ENCODE measurements at places on chromosomes 7 and 10.

DNA sequence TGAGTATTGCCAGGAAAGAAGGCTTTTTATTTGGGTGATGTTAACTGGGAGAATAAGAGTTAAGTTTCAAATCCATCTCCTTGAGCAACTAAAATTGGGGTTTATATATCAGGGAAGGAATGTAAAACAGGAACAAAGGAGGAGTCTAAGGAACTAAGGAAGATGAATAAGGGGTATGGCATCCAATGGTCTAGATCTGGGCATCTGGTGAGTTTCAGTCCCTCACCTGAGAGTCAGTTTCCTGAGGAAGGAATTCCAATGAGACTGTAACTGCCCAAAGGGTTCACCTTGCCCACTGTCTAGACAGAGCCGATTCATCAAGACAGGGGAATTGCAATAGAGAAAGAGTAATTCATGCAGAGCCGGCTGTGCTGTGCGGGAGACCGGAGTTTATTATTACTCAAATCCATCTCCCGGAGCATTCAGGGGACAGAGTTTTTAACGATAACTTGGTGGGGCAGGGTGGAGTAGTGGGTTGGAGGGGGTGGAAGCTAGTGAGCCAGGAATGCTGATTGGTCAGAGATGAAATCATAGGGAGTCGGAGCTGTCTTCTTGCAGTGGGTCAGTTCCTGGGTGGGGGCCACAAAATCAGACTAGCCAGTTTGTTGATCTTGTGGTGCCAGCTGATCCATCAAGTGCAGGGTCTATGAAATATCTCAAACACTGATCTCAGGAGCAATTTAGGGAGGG, 188.3 kb upstream of the STK17A start:
- DNase-seq = no peak

DNA sequence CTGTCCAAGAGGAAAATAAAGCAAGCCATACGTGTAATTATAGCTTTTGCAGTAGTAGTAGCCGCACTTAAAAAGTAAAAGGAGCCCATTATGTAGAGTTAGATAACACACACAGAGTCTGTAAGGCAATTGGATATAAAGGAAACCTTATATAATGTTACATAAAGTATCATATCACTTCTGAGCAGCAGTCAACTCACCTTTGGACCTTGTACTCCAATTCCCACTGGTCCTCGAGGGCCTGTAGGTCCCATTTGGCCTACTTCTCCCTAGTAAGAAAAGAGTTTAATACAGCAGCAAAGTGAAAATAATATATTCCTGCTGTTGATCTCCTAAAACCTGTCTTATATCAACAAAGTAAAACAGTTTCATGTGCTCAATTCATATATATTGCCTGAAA, 83.6 kb downstream of the COL28A1 start:
- no peak for DNase-seq

DNA sequence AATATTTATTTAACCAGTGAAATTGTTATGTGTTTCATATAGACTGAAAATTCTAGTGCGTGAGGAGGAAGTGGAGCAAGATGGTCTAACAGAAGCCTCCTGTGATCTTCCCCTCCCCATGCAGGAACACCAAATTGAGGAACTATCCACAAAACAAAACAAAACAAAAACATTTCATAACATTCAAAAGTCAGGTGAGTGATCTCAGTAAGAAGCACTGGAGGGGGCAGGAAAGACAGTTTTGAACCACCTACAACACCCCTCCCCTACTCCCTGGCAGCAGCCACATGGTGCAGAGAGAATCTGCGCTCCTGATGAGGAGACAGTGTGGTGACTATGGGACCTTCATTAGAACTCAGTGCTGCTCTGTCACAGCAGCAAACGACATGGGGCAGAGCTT, 221.9 kb upstream of the SEMA3C start:
- no peak for DNase-seq

DNA sequence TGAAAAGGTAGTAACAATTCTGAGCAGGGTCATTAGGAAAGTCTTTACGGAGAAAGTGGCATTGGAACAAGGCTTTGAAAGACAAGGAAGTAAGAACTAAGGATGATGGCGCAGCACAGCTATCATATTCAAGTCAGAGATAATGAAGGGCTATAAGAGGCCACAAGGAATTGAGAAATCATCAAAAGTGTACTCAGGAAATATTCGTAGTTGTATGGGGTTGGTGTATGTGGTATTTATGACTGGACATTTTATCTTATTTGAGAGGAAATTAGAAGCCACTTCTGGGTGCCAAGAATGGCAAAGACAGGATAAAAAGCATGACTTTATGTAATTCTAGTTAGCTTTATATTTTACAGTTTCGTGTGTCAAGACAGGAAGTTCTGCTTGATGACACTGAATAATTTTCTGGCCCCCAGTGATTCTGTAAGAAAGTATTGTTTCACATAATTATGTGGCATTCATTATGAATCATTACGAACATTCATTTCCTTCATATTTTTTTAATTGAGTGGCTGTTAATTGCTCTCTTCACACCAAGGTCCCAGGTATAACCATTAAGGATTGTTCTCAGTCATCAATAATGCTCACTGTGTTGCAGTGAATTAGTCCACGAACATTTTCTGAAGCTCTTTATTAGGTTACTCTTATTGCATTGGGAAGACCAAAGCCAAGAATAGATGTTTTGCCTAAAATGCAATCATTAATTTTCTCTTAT, 244.3 kb downstream of the PHF14 start:
- DNase-seq = no peak

- DNase-seq = peak; percentile 75
These were observed 216.7 kb downstream of the FOXP2 start for GRCh38 chr7:114631249-114631822.

GRCh38 chr7:35781200-35781701, 19.6 kb upstream of the SEPTIN7 start:
- DNase-seq = no peak

DNA sequence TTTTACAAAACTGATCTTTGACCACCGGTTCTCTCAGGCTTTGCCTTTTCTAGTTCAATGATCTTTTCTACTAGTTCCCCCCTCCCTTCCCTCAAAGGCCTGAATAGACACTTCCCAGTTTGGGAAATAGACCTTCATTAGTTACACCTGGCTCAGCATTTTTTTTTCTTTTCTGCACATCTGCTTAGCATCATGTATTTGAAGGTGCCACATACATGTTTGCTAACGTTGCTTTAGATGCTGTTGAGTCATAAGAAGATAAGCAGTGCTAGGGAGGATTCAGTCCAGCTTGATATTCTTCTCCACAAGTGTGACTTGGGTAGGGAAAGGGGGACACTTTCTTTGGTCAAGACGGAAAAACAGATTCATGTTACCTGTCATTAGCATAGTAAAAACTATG, 78.3 kb downstream of the BICC1 start:
- no peak for DNase-seq

- no peak for DNase-seq
These were observed 1.5 kb downstream of the GSDME start for GRCh38 chr7:24755541-24756407.

GRCh38 chr10:2284071-2284470, 546.7 kb upstream of the ADARB2 start:
- DNase-seq = no peak

DNA sequence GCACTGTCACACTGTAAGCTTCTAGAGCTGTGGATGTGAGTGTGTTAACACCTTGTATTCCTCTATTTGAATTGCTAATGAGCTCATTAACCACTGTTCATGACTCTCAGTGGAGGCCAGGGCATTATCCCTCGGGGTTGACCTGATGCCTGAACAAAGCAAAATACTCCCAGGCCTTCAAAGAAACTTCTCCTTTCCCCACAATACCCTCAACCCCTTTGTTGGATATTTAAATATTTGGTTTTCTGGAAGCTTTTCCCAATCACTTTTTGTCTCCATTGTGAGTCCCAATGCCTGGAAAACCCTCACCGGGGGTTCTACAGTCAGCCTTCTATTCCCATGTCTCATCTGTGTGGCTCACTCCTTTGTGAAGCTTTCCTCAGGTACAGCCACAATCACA, 780.1 kb downstream of the PHTF2 start:
- DNase-seq = no peak

DNA sequence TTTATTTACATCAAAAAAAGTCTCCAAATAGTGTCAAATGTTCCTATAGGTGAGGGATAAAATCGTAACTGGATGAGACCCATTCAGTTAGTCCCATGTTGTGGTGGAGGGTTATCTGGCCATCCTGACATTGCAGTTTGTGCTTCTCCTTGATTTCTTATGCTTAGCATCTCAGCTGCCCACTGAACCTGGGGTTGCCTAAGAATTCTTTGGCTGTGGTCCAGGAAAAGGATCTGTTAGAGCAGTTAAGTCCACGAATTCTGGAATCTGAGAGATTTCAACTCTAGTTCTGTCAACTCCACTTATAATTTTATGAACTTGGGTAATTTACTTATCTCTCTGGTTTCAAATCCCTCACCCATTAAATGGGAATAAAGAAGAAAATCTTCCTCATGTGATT, 1673.4 kb downstream of the REEP3 start:
- DNase-seq = no peak

DNA sequence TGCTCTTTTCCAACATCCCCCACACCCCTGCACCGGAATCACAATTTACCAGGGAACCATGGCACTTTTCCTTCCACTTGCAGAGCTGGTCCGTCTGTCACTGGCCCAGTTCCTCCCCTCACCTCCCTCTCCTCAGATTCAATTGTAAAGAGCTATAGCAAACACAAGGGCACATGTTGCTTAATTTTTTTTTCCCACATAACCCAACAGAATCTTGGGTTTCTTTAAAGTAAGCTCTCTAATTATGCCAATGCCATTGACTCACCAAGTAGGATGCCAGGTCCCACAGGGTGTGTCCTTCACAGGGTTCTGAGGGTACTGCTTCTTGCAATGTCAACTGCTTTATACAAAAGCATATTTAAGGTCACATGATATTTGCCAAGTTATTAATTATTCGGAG, 262.2 kb downstream of the AUTS2 start:
- DNase-seq = no peak

DNA sequence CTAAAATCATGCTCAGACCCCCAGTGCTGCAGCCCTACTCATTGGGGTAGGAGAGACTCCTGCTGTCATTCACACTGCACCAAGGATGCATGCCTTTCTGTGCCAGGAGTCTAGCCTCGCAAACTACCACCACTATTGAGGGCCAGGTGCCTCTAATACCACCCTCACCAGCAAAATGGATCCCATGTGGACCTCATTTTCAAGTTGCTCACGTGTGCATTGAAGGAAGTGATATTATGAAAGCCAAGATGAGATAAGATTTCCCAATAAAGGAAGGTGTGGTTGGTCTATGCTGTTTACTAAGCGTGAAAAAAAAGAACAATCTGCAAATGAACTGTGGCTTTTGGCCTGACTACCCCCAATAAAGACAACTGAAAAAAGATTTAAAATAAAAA, 7.2 kb upstream of the LAMTOR4 start:
- no peak for DNase-seq

GRCh38 chr10:123571978-123572377, 94.2 kb upstream of the GPR26 start:
- DNase-seq = no peak

- DNase-seq = no peak
These were observed 24.8 kb downstream of the DUSP5 start for GRCh38 chr10:110522365-110522988.

GRCh38 chr10:34177445-34177844, 637.7 kb downstream of the PARD3 start:
- DNase-seq = no peak

DNA sequence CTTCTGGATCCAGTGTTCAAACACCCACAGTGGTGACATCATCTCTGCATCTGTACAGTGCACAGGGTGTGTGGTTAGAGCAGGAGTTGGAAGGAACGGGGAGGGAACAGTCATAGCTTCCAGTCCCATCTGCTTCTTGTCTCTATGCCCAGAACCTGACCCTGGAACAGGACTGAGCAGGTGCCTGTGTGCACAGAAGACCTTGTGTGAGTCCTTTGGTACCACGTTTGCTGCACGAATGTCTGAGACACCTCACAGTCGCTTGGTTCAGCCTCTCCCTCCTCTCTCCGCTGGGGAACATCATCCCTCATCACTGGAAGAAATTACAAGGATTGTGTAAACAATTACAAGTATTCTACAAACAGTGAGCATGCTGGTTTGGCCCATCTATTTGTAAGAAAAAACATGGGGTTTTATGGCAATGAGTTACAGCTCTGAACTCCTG, 243.0 kb upstream of the KLF6 start:
- no peak for DNase-seq

DNA sequence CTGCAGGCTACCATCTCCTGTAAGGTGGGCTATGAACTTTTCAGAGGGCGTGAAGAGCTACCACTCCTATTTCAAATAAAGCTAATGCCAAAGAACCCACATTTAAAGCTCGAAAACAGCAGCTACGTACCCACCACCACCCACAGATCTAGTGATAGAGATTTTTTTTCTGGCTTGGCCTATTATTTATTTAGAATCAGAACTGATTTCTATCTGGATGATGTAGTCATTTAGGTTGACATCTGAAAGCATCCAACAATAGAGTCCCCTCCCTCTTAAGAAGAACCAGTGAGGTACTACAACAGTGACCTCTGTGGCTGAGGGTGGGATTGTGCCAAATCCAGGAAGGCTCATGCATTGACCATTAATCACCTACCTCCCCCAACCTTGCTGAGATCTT, 113.8 kb upstream of the ADO start:
- DNase-seq = no peak

DNA sequence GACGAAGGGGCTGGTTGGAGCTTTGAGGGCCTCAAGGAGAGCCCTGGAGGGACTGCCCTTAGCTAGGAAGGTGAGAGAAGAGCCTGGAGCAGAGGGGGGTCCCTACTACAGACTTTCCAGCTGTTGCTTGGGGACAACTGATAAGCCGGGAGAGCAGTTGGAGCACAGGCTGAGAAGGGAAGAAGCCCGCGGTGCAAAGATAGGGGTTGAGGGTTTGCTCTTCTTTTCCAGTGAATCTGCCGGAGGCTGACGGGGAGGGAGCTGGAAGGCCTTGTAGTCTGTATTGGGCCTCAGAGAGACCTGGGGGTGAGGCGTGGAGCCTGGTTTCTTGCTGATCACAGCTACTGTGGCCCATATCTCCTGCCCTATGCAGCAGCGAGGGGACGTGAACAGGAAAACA, 23.7 kb downstream of the CYP26A1 start:
- DNase-seq = peak; percentile 46

DNA sequence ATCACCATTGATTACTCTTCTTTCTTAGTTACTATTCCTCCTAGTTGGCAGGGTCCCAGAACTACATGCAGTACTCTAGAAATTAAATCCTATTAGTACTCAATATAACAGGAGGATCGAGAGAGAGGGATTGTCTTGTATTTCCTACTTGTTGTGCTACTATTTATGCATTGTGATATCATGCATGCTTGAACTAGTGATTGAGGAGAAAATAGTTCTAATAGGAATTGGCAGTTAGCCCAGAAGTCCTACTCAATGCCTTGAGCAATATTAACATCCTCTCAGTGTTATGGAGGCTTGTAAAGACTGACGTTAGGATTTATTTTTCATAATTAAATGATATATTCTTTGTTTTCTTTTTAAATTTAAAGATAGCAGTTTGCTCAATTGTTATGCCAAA, 67.4 kb downstream of the FOXP2 start:
- peak; percentile 15 for DNase-seq

DNA sequence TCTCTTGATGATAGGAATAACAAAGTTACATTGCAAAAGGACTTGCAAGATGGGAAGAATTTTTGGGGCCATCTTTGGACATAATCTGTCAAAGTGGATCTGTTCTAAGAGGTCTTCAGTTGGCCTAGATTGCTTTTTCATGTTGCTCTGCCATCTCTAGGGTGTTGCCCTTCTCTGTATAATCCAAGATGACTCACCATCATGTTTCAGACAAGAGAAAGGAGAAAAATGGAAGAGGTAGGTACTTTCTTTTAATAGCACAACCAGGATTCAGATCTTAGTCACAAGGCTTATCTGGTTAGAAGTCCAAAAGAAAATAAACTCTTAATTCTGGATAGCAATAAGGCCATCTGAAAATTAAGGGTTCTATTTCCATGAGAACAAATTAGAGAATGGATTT, 38.7 kb upstream of the FOXP2 start:
- no peak for DNase-seq

Measured in NCI-H146 (cell line).